ENCODE measurements at places on chromosomes 11 and 22.
A peak's percentile ranks its signal among the peaks of the same experiment; 100 is the strongest.

- no peak for DNase-seq
These were observed 86.2 kb upstream of the ASPHD2 start for GRCh38 chr22:26342745-26343410.

GRCh38 chr11:75328426-75329277, 22.8 kb downstream of the ARRB1 start:
- DNase-seq = peak; percentile 80

- DNase-seq = peak; percentile 67
These were observed 38.4 kb upstream of the THY1 start for GRCh38 chr11:119461229-119461963.

DNA sequence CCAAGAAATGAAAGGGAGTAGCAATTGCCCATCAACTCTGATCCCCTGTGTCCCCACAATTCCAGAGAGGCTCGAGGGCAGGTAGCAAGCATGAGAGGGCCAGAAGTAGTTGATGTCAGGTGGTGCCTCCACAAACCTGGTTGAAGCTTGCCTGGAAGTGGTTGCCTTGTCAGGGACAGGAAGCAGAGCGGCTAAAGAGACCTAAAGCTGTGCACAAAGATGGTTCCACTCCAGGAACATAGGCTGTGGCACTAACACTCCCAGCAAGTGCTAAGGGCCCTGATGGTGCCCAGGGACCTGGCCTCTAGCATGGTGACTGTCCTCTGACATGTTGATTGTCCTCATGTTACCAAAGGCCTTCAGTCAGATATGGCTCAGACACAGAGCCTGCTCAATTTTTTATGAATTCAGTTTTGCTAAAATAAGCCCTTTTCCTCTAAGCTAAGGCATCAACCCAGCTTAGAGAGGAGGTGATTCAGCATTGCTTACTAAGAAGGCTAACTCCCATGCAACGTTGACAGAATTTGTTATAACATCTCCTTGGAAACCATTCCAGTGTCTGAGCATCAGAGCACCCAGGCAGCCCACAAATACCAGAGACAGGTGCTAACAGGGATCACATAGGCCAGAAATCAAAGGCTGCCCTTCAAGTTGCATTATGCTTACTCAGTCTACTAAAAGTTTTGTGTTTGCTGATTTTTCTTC, 196.3 kb upstream of the ARHGAP20 start:
- DNase-seq = no peak

- no peak for DNase-seq
These were observed 70.5 kb downstream of the FEZ1 start for GRCh38 chr11:125425601-125426000.
